ENCODE measurements at places on chromosomes 2 and 18. TPM values are rescaled to one million over a fixed set of nuclear protein-coding genes. Genes with fewer than 3 reads are reported as not detected.

DNA sequence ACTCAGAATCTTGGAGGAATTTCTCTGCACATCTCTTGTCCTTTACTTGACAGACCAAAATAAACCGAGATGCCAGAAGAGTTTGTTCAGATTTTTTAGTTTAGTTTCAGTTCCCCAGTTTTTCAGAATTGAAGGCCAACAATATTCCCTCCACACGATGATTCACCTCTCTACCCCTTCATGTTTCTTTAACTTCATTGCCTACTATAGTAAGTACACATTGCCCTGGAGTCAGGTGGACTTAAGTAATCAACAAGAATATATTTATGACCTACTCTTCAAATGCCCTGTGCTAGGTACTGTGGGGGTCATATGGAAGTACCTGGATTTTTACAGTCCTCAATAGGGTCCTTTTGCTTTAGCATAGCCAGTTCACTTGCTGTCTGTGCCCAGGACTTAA, 79.6 kb upstream of the CTLA4 start:
- no peak for DNase-seq

DNA sequence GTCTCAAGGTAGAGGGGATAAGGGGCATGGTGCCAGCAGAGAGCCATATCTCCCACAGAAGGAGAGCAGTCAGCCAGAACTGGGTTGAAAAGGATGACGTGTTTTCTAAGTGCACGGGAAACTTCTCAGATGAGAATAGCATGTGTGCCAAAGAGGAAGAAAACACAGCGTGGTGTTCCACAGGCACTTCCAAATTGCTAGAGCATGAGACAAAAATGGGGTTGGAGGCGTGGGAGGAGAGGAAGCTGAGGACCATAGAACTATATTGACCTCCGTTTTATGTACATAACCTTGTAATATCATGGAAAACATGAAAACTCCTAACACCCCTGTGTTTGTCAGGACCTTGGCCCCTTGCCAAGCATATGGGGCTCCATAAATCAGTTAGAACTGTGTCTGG, 682.7 kb upstream of the RAB6C start:
- DNase-seq = no peak

DNA sequence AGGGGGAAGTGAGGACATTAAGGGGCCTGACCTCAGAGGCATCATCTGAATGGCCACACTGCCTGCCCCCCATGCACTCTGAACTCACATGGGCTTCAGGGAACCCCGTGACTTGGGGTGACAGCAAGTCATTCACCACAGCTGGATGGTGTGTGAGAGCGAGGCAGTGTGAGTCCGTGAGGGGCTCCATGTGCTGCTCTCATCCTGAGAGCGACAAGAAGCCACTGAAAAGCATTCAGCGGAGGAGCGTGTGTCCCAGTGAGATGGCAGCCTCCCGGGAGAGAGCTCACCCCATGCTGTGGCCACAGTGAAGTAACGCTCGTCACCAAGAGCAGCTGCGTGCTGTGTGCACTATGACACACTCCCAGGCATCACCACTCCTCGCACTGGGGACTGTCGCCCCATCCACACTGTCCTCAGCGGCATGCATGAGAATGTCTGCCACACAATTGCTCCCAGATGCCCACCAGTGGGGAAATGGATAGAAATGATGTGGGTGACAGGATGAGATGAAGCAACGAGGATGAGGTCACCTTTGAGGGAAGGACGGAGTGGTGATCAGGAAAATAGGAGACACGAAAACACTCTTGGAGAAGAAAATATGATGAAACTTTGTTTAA, 213.0 kb upstream of the RAB6C start:
- DNase-seq = no peak

- peak; percentile 40 for DNase-seq
Observed at GRCh38 chr18:44507729-44508325, 172.9 kb upstream of the SETBP1 start.

- peak; percentile 84 for DNase-seq
Observed at GRCh38 chr18:36402765-36403396, 105.4 kb downstream of the FHOD3 start.

- DNase-seq = no peak
Observed at GRCh38 chr2:127511917-127512316, 14.4 kb downstream of the IWS1 start.

DNA sequence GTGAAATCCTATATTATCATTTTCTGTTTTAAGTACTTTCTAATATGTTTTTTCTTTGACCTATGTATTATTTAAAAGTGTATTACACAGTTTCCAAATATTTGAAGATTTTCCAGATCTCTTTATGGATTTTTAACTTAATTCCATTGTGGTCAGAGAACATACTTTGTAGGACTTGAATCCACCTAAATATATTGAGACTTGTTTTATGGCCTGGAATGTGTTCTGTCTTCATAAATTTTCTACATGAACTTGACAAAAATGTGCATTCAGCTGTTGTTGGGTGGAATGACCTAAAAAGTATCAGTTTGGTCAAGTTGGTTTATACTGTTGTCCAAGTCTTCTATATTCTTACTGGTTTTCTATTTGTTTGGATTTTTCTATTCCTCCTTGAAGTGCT, 33.8 kb upstream of the TMEM247 start:
- DNase-seq = no peak

Gene EFEMP1
- 50.7 TPM for total RNA-seq

- no peak for DNase-seq
Observed at GRCh38 chr2:126837966-126838715, 60.5 kb upstream of the TEX51 start.

GRCh38 chr18:44900627-44901026, 219.9 kb downstream of the SETBP1 start:
- no peak for DNase-seq

GRCh38 chr18:51621113-51621863, 423.8 kb upstream of the MEX3C start:
- peak; percentile 55 for DNase-seq

DNA sequence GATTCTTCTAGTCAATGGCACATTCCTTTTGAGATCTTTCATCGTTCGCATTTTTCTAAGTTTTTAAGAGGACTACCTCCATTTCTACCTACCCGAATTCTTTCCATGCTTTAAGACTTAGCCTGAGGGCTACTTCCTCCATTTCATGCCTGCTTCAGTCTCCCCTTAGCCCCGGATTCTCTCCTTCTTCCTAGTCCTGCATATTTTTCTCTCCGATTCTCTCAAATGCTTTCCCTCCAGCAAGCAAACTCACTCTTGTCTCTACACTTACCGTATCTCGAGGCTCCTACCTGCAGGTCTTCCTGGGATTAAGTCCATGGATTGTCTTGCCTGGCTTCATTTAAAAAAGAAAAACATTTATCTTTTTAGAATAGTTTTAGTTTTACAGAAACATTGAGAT, 354.4 kb downstream of the MYCN start:
- no peak for DNase-seq

Gene PLCL1
- total RNA-seq = 100 TPM

Gene LBX2
- total RNA-seq = 0.52 TPM

DNA sequence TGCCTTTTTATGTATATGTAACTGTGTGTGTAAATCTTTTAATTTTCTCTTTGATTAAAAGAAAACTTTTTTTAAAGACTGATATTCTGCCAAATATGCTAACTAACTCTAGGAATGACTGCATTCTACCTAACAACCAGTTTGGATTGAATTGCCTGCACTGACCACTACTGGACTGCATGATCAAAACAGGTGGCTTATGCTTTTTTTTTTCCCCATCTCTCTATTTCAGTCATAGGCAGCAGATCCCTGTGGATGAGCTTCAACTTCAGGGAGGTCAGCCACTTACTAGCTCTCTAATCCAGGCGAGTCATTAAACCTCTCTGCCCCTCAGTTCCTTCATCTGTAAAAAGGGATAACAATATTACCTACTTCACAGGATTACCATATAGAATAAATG, 138.6 kb upstream of the SERTAD2 start:
- no peak for DNase-seq

GRCh38 chr18:77105028-77105427, 27.6 kb downstream of the MBP start:
- no peak for DNase-seq

DNA sequence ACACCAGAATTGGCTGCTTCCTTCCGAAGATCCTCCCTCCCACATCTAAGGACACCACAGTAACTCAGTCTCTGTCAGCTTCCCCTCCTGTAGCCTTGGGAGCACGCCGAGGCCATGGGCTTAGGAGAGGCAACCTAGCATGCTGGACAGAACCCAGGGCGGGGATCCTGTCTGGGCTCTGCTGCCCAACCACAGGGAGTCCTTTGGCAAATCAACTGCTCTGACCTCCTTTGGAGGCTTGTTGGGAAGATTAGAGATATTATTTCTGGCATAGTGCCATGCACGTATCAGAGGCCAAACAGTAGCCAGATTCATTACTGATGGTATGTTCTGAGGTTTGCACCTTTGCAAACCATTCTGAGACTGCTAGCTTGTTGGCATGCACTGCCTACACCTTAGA, 262.7 kb upstream of the EPAS1 start:
- peak; percentile 55 for DNase-seq

- no peak for DNase-seq
Observed at GRCh38 chr18:62070302-62070701, 116.6 kb downstream of the PIGN start.

Gene SIX2
- 0.40 TPM for total RNA-seq

- peak; percentile 24 for DNase-seq
Observed at GRCh38 chr2:224180810-224181209, 141.7 kb upstream of the SERPINE2 start.

GRCh38 chr2:107775211-107775610, 51.5 kb upstream of the RGPD4 start:
- no peak for DNase-seq

Gene TANC1
- 62.7 TPM for total RNA-seq

- DNase-seq = no peak
Observed at GRCh38 chr18:7177116-7177744, 53.7 kb upstream of the LRRC30 start.

Gene SERPINB10
- not detected for total RNA-seq

- no peak for DNase-seq
Observed at GRCh38 chr2:37923308-37924055, 1.6 kb upstream of the RMDN2 start.

DNA sequence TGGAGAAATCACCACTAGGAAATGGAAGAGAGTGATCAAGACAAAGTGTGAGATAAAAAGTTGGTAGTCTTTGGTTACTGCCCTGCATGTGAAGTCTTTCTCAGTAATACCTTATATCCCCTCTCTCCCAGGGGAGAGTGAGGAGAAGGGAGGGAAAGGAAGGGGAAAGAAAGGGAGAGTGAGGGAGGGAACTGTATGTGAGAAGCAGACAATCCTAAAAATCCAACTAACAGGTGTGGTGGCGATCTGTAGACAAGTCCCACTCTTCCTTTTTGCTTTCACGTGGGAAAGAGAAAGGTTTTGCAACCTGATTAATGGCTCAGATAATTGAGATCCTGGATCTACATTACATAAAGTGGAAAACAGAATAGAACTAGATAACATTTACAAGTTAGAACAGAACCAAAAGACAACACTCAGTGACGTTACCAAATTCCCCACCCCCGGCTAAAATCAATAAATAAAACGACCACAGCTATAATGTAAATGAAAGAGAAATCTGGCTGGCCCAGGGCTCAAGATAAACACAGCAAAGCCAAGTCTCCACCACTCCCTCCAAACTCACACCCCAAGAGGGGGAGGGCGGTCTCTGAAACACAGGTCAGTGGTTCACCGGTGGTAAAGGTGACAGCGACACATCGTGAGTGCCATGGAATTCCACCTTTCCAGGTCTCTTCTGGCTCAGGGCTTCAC, 10.0 kb upstream of the APCDD1 start:
- no peak for DNase-seq

GRCh38 chr18:43780782-43781340, 503.6 kb upstream of the SYT4 start:
- DNase-seq = no peak

DNA sequence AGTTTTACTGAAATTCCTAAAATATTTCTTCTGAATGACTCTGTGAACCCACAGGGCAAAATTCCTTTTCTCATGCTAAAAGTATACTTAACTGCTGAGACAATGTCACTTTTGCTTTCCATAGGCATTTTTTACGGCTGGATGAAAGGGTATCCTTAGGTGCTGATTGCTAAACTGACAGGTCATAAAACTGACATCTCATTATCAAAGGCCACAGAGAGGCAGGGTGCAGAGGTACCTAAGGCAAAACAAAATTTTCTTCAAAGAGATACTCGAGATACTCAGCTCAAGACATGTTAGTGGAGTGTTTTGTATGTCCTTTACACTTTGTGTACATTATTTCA, 62.0 kb upstream of the WDR75 start:
- no peak for DNase-seq

DNA sequence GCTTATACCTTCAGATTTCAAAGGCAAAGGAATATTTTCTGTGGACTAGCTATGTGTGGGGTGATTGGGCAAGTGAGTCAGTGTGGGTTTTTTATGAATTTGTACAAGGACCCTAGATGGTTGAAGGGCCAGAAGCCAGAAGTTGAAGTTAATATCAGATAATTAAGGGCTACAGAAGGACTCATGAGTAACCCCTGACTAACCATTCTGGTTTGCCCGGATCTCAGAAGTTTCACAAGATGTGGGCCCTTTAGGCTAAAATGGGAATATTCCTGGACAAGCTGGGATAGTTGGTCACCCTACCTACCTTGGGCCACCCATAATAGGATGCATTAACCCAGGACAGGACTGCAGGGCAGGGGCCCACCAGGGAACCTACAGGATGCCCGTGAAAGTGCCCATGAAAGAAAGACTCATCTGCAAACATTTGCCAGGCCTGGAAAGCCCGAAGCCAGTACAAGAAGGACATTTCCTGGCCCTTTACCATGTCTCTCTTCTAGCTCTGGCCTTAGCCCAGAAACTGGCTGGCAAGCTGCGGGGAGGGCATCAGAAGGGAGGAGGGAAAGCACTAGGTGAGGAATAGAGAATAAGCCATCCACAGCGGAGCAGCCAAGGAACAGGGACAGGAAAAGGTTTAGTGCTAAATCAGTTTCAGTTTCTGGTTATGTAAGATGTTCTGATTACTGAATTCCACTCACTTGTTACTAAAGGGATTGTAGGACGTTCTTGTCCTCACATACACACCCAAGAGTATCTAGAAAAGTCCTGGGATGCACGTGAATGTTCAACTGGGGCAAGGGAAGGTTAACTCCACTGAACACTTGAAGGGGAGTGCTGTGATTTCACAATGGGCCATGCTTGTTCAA, 33.6 kb downstream of the GCG start:
- peak; percentile 65 for DNase-seq

Gene SATB2
- 1.3 TPM for total RNA-seq

GRCh38 chr18:54558609-54559585, 32.1 kb upstream of the DYNAP start:
- DNase-seq = no peak

- no peak for DNase-seq
Observed at GRCh38 chr18:62445386-62445917, 77.4 kb upstream of the ZCCHC2 start.

GRCh38 chr18:12015416-12016062, 34.2 kb downstream of the IMPA2 start:
- DNase-seq = peak; percentile 86

DNA sequence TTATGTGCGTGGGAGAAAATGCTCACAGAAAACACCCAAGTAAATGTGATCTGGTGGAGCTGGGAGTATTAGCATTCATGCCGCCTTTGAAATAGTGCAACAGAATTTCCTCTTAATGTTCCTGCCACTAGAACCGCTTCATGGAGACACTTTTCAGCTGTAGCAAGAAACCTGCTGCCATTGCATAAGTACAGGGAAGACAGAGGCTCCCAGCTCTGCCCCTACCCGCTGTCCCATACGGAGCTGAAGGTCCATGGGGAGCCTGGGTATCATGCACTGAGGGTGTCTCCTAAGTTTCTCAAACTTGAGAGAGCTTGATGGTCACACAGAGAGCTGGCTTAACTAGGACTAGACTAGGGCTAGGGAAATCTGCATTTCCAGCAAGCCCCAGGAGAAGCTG, 49.6 kb downstream of the CRIM1 start:
- no peak for DNase-seq

- DNase-seq = no peak
Observed at GRCh38 chr2:129757366-129757914, 222.0 kb upstream of the RAB6C start.

- peak; percentile 11 for DNase-seq
Observed at GRCh38 chr2:232489516-232490220, 2.0 kb upstream of the ECEL1 start.

Measured in left ventricle myocardium superior (tissue), 1 donor.